NCI-H187 (cell line): ENCODE measurements at places on chromosomes 12 and 14.

DNA sequence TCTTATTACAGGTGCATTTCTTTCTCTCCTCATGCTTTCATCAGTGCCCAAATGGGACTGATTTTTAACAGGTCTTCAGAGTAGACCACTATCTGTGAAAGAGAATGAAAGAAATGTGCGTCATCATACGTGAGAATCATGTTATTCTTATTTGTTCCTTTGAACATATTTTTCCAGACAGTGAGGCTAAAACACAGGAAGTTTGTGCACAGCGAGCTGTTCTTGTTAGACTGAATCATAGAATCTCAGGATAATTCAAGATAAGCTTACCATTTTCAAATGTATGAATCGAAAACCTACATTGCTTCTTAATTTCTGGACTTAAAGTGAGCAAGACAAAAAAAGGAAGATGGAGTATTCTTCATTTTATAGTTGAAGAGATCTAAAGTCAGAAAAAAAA, 383.1 kb downstream of the EGLN3 start:
- DNase-seq: no peak

- no peak for DNase-seq
These were observed 2.4 kb upstream of the SLC41A2 start for GRCh38 chr12:104960464-104960863.

GRCh38 chr12:27578689-27579372, 54.8 kb downstream of the PPFIBP1 start:
- no peak for DNase-seq

DNA sequence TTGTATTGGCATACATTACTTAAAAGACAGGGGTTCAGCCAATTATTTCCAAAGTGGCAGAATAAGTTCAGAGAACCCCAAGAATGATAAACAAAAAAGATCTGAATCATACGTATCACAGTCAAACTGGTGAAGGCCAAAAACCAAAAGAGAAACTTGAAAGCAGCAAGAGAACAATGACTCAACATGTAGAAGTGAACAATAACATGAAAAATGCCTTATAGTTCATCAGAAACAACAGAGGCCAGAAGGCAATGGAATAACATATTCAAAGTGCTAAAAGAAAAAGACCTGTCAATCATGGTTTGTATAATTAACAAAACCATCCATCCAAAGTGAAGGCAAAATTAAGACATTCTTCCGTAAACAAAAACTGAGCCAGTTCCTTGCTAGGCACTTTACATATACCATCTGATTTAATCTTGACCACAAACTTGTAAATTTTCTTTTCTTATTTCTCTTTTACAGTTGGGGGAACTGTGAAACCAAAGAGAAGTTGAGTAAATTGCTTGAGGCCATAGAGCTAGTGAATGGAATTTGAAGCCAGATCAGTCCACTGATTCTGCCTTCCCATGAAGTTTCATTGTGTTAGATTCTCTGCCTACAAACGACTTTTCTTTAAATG, 232.1 kb upstream of the SEL1L start:
- no peak for DNase-seq

- no peak for DNase-seq
These were observed 224.1 kb downstream of the BTG1 start for GRCh38 chr12:91921555-91921954.

- no peak for DNase-seq
These were observed 17.1 kb downstream of the SYNE3 start for GRCh38 chr14:95499354-95499750.

DNA sequence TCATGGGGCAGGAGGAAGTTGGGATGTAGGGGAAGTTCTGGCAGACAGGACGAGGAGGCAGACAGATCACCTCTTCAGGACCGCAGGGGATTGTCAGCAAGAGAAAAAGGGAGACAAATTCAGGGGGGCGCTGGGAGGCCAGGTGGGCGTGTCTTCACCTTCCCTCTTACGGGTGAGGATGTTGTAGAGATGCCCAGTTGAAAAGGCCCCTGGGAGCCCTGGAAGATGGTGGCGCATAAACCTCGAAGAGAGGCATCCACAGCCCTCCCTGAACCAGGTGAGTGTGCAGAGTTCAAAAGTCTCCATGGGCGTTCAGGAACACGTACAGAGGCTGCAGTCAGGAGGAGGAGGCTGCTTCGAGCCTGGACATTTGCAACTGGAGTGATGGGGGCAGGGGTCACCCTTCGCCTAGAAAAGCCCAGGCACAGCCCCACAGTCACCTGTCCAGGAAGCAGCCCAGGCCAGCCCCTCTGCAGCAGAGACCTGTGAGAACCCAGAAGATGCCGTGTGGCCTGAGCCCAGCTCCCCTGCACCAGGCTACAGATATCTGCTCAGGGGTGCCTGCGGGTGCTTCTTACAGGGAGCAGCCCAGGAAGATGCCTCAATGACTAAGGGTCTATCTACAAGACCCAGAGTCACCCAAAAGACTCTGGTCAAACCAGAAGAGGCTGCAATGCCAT, 74.4 kb downstream of the PRIMA1 start:
- DNase-seq: no peak

DNA sequence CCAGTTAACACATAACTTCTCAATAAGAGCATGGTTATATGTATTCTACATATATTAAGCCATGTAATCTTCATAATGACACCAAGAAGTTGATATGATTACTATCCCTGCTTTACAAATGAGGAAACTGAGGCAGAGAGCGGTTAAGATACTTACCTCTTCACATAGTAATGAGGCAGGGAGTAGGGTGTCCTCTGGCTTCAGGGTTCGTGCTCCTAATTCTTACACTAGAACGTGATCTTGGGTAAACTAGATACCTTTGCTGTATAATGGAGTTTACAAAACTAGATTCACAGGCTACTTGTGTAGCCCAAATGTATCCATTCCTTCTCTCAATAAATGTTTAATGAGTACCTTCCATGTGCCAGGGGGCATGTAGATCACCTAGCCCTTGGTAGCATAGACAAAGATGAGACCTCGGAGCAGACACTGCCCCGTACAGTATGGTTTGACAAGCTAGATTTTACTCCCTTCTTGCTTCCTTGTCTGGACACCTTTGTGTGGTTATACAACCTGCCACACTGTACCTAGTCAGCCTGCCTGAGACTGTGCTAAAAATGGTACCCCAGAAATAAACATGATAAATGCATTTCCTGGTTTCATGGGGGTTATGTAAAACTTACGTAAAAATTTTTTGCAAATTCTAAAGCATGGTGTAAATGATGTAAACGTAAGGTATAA, 991.8 kb downstream of the VRK1 start:
- DNase-seq: no peak

DNA sequence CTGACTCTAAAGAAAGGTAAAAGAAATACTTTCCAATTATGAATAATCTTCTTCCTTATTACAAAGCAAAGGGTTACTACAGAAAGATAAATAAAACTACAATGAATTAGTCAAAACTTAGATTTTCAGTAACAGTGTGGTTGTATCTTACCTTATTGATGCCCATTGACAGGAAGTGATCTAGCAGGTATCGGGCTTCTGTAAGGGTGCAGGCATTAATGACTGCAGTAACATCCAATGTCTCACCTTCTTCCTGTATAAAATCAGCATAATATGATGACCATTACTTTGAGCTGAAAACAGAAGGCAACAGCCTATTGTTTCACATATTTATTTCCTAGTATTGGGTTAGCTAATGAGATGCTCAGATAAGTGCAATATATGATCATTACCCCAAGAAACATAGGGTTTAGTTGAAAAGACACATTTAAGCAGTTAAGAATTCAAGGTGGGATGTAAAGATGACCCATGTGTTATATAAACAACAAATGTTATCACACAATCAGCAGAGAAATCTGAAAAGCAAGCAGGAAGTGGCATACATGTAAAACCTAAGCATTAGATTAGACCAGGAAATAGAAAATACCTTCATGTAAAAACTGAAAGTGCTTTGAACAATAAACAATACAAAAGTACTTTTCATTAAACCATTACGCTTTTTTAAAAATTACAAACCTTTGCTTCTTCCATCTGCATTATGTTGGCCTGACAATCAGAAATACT, 111.2 kb downstream of the KIF21A start:
- no peak for DNase-seq

DNA sequence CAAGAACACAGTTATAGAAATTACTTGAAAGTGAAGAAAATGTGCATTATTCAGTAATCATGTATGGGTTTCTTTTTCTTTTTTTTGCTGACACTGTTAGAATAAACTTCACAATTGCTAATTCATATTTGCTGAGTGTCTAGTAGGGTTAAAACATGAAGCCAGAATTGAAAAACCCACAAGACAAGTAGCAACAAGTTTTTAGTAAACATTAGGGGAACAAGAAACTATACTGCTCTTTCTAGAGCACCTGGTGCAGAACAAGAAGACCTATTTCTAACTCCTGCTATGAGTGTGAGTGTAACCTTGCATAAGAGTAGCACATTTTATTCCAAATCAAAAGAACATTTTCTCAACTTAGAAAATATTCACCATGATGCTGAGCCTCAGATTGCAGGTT, 83.2 kb downstream of the ITPR2 start:
- no peak for DNase-seq

GRCh38 chr14:52068615-52069306, at the start of gene NID2:
Gene NID2 (minus strand): TSS chr14:52069059. CDS start chr14:52068994, 65 bp downstream.
- no peak for DNase-seq

DNA sequence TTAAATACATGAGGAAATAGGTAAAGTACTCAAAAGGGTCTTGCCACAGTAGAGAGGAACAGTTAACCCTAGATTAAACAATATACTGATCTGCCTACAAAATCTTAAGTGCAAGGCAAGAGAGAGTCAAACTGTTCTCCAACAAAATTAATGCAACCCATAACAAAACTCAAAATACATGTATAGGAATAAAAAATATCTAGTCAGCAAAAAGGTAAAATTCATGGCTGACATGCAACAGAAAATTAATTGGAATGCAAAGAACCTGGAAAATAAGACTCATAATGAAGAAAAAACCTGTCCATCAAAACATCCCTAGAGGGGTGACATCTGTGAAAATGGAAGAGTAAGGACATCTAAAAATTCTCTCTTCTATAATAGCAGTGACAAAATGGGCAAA, 173.6 kb downstream of the ADAMTS20 start:
- DNase-seq: no peak

- no peak for DNase-seq
These were observed 1908.1 kb upstream of the SEL1L start for GRCh38 chr14:83441801-83442200.

- no peak for DNase-seq
These were observed 38.0 kb downstream of the ABCD2 start for GRCh38 chr12:39581592-39581991.

DNA sequence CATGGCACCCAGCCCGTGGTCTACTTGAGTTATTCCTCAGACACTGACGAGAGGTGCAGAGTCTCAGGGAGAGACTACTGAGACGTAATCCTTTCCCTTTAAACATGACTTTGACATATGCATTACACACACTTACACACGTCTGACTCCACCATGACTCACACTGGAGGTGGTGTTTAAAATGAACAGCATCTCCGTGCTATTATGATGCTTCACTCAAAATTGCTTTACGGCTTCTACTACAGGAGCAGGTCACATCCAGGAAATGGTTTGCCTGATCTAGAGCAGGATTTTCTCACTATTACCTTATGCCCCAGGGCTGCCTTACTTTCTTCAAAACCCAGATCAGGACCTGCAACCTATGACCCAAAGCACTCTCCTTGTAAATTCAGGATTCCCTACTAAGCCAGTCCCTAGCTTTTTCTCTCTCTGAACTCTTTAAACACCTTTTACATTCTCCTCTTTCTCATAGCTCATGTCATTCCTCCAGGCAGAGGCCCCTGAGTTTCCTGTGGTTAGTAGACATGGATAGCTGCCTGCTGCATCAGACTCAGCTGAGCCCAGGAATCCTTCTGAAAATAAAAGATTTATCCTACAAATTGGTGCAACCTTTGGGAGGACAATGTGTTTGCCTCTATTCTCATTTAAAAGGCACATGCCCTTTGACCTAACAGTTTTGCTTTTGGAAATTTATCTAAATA, 31.2 kb downstream of the TMCC3 start:
- no peak for DNase-seq

DNA sequence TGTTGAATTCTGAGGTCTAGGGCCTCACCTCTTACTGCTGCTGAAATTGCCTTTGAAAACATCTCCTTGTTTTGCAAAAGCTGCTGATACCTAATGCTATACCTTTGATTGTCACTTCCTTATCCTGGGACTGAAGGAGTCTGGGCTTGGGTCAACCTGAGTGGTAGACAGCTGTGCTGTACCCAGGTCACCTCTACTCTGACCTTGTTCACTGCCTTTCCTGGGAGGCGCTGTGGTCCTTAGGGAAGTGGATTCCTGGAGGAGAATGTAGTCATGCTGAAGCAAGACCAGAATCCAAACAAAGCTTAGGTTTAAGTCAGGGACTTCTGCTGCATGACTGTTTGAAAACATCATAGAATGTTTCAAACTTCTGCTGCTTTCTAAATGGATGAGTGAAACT, 191.4 kb downstream of the SNAPC1 start:
- DNase-seq: no peak

- DNase-seq: no peak
These were observed 25.7 kb downstream of the CNOT2 start for GRCh38 chr12:70268972-70269371.

GRCh38 chr12:101891462-101891971, 14.1 kb downstream of the DRAM1 start:
- DNase-seq: no peak

GRCh38 chr12:92503971-92504593, 198.7 kb upstream of the PLEKHG7 start:
- DNase-seq: no peak
